SHP77 (cell line): ENCODE measurements at places on chromosomes 16 and 17.

GRCh38 chr17:1612400-1612799 is 16.2 kb downstream of the SLC43A2 start:
- no peak for DNase-seq

DNA sequence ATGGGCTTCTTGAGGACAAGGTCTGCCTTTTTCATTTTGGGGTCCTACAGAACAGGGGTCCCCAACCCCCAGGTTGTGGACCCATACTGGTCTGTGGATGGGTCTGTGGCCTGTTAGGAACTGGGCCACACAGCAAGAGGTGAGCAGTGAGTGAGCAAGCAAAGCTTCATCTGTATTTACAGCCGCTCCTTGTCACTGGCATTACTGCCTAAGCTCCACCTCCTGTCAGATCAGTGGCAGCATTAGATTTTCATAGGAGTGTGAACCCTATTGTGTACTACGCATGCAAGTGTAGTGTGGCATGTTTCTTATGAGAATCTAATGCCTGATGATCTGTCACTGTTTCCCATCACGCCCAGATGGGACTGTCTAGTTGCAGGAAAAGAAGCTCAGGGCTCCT is 33.9 kb downstream of the ERN1 start:
- no peak for DNase-seq

DNA sequence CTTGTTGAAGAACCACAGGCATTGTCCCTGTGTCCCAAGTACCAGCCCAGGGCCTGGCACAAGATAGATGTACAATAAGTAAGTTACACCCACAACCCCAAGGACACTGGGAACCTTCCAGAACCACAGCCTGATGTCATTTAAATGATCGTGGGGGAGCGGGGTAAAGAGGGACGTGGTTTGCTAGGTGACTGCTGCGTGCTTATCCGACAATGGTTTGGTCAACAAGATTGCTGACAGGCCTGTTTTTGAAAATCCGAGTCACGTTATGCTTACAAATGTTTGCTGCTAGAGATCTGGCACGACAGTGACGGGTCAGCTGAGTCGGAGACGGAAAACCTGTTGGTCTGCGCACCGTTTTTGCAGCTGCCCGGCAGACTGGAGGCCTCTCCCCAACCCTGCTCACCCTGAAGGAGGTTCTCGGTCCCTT is 22.8 kb downstream of the COTL1 start:
- no peak for DNase-seq

- DNase-seq = no peak
These were observed 50.3 kb downstream of the RPH3AL start for GRCh38 chr17:302300-302698.

DNA sequence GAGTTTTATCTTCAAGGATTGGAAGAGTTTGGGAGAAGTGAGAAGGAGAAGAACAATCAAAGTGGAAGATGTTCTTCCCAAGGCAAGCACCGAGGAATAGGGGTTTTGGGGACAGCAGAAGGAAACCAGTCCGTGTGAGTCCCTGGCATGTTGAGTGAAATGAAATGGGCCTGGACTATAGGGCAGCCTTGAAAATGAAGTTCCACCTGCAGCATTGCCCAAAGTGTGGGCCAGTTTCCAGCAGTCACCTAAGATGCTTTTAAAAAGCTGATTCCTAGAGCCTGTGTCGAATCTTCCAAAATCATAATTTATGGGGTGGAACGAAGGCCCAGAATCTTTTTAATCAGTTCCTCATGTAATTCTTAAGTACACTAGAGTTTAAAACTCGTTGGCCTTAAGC is 59.9 kb upstream of the DNAH9 start:
- no peak for DNase-seq

GRCh38 chr16:83623091-83623730 is 184.6 kb upstream of the HSBP1 start:
- peak; percentile 56 for DNase-seq

GRCh38 chr16:66502020-66502913 is 47.7 kb downstream of the TK2 start:
- DNase-seq = no peak

DNA sequence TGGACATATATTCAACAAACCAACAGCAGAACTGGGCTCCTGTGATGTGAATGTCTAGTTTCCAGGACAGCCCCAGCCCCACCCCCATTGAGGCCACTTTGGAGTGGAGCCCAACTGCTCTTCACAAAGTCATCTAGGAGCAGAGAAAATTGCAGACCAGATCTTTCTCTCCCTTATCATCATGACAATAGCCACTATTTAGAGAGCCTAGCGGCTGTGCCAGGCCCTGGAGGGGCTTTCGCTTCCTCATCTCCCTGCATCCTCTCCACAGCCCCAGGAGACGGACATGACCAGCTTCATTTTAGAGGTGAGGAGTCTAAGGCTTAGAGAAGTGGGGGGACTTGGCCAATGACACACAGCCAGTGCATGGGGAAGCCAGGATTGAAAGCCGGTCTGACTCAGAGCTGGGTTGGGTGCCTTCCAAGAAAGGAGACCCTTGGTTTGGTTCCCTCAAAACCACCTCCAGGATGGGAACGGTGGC is 1.4 kb downstream of the PRSS8 start:
- DNase-seq = no peak

DNA sequence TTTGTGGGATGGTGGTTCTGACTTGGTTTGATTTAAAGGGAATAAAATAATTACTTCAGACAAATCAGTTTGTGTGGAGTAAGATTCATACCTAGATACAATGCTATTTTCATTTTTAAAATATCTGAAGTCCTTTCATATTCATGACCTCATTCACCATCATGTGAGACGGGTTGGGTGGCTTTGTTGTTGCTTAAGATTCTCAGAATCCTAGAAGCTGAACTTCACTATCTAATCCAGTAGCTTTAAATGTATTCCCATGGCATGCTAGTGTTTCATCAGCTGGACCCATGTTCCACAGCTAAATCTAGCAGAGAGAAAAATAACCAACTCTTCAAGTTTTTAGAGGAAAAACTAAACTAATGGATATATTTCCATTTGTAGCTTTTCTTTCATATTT is 2.7 kb upstream of the AMFR start:
- no peak for DNase-seq

DNA sequence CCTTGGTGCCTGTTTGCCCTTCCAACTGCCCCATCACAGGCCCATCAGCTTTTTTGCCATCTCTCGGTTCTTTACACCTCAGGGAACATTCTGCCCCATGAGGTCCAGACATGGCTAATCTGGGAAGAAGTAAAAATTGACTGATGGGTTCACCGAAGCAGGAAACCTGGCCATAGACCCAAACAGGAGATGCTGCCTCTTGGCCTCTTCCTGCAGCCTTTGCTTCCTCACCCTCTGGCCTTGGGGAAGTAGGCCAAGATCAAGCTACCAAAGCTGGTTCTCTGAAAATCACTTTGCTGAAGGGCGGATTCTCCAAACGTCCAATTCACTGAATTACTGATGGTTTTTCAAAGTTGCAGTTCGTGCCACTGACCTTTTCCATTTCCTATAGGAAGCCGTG is 56.1 kb downstream of the ARSG start:
- DNase-seq = no peak

- no peak for DNase-seq
These were observed 51.7 kb downstream of the TBX4 start for GRCh38 chr17:61503961-61504360.

DNA sequence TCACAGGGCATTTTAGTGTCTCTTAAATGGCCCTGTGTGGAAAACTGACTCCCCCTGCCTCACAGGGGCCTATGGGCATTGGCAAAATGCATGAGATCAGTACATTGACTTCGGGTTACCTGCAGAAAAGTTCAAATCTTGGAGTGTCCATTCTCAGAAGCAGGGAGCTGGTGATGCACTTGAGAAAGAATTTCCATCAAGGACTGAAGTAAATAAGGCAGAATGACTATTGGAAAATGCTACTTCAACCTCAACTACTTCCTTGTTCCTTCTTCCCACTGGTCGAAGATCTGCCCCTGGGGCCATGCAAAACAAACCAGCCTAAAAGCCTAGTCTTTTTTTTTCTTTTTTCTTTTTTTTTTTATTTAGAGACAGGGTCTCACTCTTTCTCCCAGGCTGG is 13.8 kb upstream of the GSDMA start:
- no peak for DNase-seq

GRCh38 chr17:1626333-1626732 is 2.3 kb downstream of the SLC43A2 start:
- no peak for DNase-seq

DNA sequence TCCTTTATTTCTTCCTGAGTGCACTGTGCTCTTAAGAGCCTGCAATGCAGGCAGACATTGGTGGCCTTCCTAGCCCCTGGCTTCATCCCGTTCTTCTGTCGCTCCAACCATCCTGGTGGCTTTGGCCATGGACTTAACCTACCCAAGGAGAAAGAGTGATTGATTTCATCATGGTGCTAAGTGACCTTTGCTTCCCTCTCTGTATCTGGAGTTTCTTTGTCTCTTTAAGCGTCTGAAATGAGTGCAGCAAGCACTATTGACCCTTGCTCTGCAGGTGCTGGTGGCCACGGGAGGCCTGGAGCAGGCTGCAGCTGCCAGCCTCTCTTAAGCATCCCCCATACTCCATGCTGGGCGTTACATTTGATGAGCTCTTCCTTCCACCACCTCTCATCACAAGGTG is 60.5 kb downstream of the RAP1GAP2 start:
- peak; percentile 38 for DNase-seq

GRCh38 chr16:88726981-88727380 is 20.7 kb downstream of the CTU2 start:
- DNase-seq = peak; percentile 40

GRCh38 chr16:54136276-54136625 is 150.3 kb downstream of the IRX3 start:
- DNase-seq = no peak

GRCh38 chr16:22734368-22734767 is 79.6 kb upstream of the HS3ST2 start:
- no peak for DNase-seq

GRCh38 chr17:47811709-47812108 is 9.9 kb downstream of the OSBPL7 start:
- no peak for DNase-seq

DNA sequence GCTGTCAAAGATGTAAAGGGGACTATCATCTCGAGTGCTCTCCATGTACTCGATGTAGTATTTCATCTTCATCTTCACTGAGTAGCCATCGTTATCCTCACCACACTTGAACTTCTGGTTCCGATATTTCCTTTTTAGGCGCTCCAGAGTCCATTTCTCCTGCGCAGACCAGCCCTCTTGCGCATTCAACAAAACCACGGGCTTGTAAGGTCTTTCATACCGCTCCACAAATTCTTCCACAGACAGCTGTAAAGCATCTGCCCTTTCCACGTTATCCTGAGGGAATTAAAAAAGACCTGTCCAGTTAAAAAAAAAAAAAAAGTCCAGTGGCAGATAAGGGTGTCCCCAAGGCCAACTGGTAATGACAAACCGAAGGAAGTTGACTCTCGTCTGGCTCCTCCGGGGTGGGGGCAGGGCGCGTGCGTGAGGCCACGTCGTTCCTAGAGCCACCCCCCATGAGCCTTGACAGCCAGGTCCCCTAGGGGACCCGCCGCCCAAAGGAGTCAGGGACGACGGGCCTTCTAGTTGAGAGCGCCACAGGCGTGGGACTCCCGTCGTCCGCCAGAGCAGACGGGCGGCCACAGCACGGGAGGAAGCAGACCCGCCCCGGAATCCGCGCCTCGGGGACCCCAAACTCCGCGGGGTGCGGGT is 701 bp downstream of the JMJD6 start:
- peak; percentile 58 for DNase-seq

DNA sequence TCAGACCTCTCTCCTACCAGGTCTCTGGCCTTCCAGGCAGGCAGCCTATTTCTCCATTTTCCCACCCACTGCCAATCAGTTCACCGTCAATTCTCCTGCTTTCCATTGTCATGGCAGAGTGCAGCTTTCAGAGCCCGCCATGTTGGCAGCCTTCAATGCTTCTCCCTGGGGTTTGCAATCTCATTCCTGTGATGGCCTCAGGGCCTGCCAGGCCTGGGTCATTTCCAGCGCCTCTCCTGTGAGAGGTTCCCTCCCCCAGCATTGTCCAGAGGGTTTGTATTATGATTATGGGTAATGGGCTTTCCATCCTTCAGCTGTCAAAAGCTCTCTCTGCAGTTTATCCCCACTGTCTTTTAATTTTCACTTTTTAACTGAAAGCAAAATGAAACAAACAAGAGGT is 716.6 kb upstream of the CDH8 start:
- no peak for DNase-seq

GRCh38 chr17:80380555-80381002 is 34.4 kb upstream of the ENDOV start:
- DNase-seq = no peak

DNA sequence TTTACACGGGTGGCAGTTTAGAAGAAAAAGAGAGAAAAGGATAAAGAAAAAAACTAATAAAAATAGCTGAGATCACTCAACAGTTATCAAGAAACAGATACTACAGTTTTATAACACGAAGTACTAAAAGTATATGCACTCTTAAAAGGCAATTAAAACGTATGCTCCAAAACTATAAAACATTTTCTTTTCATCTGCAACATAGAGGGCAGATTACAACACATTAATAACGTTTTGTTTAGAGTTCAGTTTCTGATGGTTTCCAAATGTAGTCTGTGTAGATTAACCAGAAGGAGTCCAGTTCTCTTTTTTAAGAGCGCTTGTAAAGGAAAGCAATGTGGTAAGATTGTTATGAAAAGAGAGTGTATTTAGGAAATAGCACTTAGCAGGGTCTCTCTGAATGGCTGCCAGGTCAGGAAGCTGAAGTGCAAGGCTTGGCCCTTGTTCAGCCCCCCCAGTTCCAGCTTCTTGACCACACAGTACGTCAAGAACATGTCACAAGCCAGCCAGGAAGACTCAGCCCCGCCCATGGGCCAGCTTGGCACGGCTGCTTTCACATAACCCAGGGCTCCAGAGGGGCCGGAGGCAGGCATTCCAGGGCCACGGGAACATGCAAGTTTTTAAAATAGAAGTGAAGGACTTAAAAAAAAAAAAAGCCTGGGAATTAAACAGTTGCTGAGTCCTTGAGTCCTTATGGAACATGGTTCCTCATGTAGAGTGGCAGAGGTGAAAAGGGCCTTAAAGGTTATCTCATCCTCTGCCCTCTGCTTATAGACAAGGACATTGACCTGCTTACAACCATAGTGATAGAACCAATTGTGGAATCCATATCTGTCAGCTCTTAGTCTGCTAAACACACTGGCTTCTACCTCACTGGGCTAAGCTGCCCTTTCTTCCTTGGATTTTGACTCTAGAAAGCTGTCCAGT is 147.4 kb upstream of the TBX2 start:
- no peak for DNase-seq

GRCh38 chr17:71987634-71988033 is 133.2 kb upstream of the SOX9 start:
- DNase-seq = no peak

GRCh38 chr17:27269201-27269600 is 24.7 kb upstream of the WSB1 start:
- no peak for DNase-seq

GRCh38 chr16:48444574-48444973 is 59.4 kb upstream of the SIAH1 start:
- no peak for DNase-seq
